ENCODE measurements at places on chromosomes 12 and 14.

DNA sequence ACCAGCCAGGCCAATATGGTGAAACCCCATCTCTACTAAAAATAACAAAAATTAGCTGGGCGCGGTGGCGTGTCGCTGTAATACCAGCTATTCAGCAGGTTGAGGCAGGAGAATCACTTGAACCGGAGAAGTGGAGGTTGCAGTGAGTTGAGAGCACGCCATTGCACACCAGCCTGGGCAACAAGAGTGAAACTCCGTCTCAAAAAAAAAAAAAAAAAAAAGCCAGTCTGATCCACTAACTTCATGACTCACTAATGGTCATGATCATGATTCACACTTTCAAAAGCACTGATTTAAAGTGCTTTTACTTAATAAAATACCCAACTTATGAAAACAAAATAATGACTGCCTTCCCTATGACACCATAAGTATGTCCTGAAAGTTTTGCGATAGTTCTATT lies 38.4 kb upstream of the CPM start:
- DNase-seq = no peak

GRCh38 chr14:97441740-97442362 lies 644.7 kb downstream of the VRK1 start:
- DNase-seq = no peak

DNA sequence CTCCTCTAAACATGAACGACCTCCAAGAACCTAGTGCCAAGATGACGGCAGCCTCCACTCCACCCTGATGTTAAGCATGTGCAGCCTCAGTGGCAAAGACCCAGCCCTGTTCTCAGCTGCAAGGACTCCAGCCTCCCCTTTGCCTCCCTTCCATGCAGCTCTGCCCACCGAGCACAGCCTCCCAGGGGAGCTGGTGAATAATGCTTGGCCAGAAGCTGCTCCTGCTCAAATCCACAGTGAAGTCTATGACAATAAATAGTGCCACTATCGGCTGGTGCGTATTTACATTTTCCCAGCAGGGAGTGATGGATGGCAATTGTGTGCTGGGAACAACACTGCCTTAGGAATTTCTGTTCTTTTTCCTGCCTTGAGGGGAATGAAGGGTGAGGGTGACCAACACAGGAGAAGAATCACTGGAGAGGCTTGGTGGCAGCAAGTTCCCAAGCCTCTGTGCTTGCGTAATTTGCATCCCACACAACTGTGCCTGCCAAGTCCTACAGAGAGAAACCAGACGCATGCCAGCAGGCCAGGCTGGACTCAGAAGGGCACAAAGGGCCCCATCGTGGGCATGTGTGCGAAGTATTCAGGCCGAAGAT lies 29.9 kb upstream of the TC2N start:
- no peak for DNase-seq

- DNase-seq = no peak
These were observed 89.1 kb downstream of the STXBP6 start for GRCh38 chr14:24960816-24961215.

- no peak for DNase-seq
These were observed 199.0 kb downstream of the LRFN5 start for GRCh38 chr14:41805633-41806032.

DNA sequence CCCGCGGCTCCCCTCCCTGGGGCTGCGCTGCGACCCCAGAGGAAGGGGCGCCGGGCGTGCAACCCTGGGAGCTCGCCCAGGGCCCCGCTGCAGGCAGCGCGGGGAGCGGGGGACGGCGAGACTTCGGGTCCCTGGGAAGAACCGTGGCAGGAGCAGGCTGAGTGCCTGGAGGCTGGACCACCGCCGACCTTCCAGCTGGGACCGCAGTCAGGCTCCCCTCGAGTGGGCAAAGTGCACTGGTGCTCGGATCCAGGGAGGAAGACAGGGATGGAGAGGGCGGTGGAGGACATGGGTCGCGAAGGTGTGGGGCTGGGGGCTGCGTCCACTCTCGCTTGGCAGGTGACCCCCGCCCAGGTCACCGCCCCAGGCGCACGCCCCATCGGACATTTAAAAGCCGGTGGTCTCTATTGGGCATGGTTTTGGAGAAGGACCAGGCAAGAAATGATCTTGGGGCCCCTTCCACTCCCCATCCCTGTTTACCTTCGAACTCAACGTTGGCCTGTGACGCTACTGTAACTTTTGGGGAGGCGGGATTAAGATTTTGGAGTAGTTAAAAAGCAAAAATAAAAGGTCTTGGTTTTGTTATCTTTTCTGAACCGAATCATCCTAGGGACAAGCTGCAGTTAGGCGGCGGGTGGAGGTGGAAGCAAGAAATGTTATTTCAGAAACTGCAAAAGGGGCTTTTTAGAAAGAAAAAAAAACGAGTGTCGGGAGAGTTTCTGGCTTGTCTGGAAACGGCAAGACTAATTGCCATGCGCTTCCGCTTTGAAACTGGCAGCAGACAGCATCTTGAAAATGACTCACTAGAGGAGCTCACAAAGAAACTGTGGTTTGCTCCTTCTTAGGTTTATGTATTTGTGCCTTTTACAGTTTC lies 1.0 kb downstream of the ELK3 start:
- DNase-seq = peak; percentile 54

GRCh38 chr12:93139028-93139665 lies 210.1 kb upstream of the EEA1 start:
- DNase-seq = peak; percentile 23

GRCh38 chr14:96851694-96852381 lies 54.7 kb downstream of the VRK1 start:
- DNase-seq = no peak

DNA sequence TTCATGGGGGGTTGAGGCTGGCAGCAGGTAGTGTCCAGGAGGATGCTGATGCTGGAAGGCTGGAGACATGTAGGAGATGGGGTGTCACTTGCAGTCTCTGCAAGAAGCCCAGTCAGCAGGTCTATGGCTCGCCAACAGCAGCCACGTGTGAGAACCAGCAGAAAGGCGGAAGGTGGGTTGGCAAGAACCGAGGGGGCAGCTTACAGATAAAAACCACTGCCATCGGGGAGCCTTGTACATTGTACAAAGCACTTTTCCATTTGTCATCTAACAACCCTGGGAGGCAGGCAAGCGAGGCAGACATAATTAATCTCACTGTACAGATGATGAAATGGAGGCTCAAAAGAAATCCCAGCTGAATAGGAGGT lies 167.2 kb downstream of the KCNA5 start:
- no peak for DNase-seq

DNA sequence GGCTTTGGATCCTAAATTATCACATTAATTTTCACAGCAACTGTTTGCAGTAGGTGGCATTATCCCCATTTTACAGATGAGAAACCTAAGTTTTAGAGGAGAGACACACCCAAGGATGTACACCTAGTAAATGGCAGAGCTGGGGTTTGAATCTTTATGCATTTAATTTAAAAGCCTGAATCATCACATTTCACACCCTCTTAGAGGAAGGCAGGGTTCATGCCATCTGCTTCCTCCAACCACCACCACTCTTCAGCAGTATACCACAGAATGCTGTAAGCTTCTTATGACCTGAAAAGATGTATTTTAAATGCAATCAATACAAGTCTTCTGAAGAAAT lies 90.3 kb downstream of the CRADD start:
- DNase-seq = no peak

GRCh38 chr12:77667101-77667500 lies 163.6 kb upstream of the NAV3 start:
- no peak for DNase-seq

DNA sequence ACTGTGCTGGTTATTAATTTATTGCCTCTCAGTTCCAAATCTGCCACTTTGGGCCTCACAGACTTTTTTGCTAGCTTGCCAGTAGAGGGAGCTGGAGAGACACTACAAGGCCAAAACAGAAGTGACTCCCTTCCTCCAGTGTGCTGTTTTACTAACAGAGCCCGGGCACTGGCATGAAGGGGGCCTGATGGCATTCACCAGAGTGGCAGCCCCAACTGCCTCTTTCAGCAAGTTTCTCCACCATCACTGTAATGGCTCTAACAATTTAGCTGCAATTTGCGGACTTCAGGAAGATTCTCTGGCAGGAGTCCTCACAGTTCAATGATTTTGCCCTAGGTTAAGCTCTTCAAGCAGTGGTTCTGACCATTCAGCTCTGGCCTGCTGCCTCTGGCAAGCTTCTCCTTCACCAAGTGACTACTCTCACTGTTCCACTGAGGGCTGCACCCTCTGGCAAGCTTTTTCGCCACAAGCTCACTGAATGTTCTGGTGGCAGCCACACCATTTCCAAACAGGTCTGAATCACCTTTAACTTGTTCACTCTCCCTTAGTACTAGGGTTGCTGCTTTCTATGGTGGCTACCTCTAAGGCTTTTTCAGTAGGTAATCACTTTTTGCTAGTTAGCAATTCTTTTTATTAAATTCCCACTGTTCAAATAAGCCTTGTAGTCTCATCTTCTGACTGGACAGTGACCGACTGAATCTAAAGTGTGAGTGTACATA lies 104.9 kb downstream of the ZC3H14 start:
- DNase-seq = peak; percentile 54

DNA sequence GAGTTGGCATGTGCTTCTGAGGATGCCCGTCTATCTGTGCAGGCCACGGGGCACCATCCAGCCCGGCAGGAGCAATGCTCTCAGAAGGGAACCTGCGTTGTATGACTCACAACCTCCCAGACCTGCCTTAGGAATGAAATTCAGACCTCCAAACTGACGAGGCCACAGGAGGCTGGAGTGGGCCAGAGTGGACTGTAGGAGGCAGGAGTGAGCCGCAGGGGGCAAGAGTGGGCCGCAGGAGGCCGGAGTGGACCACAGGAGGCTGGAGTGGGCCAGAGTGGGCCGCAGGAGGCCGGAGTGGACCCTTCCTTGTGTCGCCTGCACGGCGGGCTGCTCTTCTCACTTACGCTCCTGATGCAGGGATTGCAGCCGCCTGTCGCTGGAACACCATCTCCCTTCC lies 11.1 kb upstream of the FBRSL1 start:
- DNase-seq = no peak

DNA sequence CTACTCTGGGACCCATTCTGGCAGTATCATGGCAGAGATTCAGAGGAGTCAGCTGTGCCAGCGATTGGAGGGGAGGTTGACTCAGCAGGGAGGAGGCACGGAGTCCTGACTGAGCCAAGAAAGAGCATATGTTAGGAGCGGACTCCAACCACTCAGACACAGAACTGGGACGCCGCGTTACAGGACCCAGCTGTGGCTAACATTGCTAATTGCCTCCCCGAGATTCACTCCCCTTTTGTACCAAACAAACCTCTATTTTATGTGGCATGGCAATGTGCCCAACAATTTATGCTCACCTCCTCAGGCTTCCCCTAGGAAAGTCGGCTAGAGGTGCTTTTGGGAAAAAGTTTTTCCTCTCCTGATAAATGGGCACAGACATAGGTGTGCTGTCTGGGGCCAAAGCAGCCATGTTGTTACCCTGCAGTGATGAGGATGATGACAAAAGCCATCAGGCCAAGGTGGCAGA lies 15.2 kb upstream of the CLIP1 start:
- no peak for DNase-seq

DNA sequence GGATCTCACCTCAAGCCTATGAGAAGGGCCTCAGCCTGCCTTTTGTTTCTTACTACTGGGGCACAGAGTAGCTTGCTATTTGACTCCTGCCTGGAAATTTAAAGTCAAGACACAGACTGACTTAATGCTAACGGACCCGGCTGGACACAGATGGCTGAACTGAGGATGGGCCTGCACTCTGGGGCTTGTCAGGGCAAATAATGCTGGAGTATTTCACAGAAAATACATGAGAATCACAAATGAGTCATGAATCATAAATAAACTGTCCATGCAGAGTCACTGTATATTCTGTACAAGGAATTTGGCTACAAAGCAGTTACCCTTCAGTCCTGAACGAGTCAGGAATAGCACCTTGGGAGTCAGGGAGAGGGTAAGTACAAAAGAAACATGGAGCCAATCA lies 683.2 kb upstream of the FOXG1 start:
- no peak for DNase-seq

DNA sequence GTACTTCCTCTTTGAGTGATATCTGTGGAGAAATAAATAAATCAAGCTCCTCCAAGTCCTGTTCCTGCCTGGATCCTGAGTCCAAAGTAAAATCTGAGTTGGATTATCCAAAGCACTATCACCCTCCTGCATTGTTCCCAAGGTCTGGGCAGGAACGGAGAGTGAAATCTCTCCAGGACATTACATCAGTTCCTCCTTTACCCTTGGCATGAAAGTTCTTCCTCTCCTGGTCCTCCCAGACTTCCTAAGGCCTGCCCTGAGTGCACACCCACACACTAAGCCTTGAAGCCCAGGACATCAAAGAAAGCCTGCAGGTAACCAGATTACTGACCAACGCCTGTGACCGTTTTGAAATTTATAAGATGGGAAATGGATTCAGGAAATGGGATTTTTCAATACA lies 206.8 kb upstream of the BCL2L14 start:
- DNase-seq = no peak

DNA sequence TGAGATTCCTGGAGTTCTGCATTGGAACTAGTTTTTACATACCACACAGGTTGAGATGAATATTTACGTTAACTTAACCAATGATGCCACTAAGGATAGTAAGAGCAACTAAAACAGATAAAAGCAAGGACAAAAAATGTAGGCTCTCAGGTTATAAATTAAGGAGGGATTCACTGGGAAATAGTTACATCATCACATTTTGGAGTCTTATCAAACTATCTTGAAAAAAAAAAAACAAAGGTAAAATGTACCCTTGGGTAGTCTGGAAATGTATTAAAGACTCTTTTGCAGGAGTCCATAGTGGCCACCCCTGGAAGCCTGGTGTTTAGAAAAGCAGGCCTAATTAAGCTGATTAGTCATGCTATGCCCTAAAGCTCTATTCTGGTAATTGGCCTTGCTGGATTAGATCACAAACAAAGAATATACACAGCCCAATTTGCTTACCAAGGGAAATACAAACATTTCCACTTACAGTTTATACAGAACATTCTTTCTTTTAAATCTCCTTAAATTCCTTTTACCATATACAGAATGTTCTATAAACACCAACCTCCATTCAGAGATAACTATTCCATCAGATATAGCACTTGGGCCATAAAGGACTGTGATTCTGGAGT lies 39.3 kb downstream of the SLC25A47 start:
- no peak for DNase-seq

DNA sequence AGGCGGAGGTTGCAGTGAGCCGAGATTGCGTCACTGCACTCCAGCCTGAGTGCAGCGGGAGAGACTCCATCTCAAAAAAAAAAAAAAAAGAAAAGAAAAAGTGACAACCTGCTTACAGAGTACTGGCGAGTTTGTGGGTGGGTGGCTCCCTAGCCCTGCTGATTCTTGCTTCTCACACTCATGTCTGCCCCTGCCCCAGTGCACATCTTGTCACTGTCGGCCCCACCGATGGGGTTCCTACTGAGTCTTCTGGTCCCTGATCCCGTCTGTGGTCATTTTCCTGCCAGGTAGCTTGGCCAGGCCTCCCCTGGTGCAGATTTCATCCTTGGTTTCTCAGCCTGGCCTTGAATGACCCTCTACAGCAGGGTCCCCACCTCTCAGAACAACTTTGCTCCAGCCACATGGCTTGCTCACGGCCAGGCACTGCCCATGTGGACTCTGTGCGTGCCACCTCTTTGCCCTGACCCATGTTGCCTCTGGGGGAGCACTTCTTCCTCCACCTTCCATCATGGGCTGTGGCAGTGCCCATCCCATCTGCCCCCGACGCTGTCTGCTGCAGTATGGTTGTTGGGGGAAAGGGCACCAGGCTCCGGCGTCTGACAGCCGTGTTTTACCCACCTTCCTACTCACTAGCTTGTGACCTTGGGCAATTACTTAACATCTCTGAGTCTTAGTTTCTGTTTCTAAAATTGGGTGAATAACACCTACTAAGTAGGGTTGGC lies 2.1 kb upstream of the PTPN6 start:
- no peak for DNase-seq

All from GM18507 (cell line).